Activated CD8-positive, alpha-beta memory T cell treated with anti-CD3 and anti-CD28 coated beads for 1 hour (primary cell): ENCODE measurements at places on chromosomes 3 and 15.

DNA sequence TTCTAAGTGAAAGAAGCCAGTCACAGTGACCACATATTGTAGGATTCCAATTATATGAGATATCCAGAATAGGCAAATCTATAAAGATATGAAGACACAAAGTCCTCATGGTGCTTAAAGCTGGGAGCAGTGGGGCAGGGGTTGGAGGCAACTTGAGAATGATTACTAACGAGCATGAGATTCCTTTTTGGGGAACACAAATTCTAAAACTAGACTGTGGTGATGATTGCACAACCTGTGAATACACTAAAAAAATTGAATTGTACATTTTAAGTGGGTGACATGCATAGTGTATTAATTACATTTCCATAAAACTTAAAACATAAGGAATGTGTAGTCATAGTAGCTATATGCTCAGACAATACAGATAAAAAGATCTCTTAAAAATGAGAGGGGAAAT lies 103.2 kb downstream of the DPH6 start:
- DNase-seq: no peak

GRCh38 chr3:115086344-115086743 lies 60.7 kb downstream of the ZBTB20 start:
- no peak for DNase-seq

DNA sequence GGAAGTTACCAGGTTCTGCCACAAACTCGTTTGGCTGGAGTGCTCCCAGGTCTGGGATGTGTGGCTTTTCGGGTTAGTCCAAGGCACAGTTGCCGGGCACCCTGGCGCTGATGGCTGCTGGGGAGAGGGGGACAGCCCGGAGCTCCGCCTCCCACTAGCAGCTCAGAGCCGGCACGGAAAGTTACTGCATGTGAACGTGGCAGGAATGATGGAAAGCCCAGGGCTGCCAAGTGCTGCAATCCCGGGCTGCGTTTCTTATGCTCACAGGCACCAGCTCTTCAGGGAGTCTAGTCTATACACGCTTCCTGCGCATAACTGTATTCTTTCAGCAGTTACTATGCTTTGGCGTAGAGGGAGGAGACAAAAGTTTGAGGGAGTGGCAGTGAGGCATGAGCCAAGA lies 141.8 kb upstream of the ICE2 start:
- DNase-seq: no peak

DNA sequence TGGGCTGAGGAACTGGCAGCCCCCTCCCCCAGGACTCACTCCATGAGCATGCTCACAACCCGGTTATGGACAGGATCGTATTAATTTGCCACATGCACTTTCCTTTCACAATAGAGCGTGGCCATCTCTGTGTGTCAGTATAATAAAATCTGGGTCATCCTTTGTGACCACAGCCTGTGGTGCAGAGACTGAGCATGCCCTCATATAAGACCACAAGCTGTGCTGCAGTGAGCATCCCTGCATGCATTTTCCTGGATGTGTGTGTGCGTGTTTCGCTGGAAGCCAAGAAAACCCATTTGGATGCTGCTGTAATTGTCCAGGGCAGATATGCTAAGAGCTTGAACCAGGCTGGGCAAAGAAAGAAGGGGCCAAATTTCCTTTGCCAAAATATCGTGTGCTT lies 39.7 kb downstream of the CYP11A1 start:
- no peak for DNase-seq

GRCh38 chr3:19595884-19596283 lies 338.1 kb downstream of the EFHB start:
- no peak for DNase-seq

DNA sequence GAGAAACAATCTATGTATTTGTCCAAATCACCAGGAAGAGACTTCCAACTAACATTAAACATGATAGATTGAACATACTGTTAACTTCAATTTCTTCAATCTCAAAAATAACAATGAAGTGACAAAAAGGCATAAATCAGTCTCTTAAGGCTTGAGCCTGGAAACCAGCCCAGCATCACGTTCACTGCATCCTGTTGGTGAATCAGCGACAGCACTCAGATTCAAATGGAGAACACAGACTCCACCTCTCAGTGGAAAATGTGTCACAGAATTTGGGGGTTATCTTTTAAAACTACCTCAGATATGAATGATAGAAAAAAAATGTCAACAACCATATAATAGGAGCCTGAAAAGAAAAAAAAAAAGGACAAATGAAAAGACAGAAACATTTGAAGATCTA lies 212.0 kb downstream of the MINAR1 start:
- no peak for DNase-seq

- no peak for DNase-seq
These were observed 34.3 kb downstream of the IRAK2 start for GRCh38 chr3:10198761-10199649.

- no peak for DNase-seq
These were observed 40.7 kb downstream of the SERPINI1 start for GRCh38 chr3:167776066-167776685.

- no peak for DNase-seq
These were observed 68.9 kb downstream of the ST8SIA2 start for GRCh38 chr15:92462424-92463125.

DNA sequence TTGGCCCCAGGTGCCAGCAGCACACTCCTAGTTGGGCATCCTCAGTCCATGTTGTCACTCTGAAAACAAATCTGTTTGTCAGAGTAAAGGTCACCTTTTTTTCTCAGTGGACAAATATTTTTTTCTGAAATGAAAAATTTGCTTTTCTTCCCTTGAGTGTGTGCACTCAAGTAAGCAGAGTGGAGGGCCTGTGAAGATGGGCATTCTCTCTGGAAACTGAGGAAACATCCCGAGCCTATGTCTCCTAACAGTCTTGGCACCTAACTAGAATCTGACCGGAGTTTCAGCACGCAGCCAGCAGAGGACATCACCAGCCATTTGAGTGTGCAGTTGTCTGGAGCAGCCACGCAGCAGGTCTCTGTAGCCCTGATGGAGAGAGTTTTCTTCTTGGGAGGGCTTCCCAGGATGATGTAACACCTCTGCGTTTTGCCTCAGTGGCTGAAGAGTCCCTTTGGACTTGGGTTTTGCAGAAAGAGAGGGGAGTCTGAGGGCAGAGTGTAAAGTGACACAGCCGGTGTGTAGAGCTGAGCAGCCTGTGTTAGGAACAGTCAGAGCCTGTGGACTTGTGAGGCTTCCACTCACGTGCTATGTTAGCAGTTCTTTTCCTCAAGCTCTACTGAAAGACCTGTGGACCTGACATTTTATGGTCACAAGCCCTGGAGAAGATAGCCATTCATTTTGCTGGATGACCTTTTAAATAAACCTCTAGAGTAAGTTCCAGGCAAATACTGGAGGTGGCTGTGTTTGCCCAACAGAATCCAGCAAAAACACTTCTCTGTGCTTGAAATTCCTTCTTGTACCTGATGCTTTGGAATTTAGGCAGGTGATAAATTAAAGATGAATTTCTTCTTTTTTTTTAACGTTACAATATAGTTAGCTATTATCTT lies 51.6 kb downstream of the ABHD2 start:
- no peak for DNase-seq

GRCh38 chr15:92451225-92451825 lies 57.6 kb downstream of the ST8SIA2 start:
- DNase-seq: no peak

DNA sequence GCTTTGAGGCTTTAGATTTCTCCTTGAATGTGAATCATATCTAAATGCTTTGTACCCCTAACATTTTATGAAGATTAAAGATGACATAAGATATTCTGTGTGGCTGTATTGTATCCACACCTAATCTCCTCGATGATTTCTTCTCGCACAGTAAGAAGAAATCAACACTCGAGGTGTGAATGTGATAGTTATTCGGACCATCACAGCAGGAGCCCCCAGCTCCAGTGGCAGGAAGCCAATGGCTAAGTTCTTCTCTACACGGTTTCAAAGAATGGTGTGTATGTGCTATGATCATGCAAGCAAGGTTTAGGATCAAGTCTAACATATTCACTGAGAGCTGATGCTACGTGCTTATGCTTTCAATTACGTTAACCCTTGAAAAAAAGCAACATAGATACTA lies 271.0 kb downstream of the SUCLG2 start:
- DNase-seq: no peak

DNA sequence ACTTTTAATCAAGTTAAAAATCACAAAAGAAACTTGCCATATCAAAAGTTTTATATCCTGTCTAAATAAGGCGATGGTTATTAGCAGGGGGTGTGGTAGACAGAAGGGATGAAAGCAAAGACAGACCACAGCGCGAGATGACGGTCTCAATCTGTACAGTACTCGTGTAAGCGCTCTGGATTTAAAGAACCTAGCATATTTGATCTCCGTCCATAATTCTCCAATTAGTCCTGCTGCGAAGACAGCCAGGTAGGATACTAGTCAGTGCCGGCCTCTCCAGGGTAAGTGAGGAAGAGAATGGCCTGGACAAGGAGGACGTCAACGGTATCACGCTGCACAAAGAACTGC lies 701 bp downstream of the SGO1 start:
- no peak for DNase-seq

- DNase-seq: no peak
These were observed 462.2 kb downstream of the NSUN3 start for GRCh38 chr3:94525043-94525442.

DNA sequence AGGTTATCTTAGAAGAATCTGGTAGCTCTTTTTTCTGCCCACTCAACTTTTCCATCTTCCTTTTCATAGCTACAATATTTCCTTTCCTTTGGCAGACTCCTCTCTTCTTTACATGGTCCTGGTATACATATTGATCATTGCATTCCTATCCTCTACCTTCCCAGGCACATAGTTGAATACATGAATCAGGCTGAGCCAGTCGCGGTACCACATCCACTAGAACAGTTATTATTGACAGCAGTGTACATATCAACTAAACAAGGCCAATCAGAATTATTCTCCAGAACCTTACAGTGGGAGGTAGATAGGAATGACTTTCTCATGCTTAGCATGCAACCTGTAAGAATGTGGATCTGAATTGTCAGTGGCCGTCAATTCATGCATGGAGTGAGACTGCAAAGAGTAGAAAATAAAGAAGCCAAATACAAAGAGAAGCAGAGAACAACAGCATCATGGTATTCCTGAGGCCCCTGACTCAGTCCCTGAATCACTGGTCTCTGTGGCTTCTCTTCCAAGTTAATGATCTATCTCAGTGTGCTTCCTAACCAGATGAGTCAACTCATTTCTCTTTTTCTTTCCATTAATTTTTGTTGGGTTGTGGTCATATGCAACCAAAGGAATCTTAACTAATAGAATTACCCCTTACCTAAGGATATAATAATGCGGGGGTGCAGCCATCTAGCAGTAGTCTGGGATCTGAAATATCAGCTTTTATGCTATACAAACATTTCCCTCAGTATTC lies 60.9 kb upstream of the DCBLD2 start:
- no peak for DNase-seq

DNA sequence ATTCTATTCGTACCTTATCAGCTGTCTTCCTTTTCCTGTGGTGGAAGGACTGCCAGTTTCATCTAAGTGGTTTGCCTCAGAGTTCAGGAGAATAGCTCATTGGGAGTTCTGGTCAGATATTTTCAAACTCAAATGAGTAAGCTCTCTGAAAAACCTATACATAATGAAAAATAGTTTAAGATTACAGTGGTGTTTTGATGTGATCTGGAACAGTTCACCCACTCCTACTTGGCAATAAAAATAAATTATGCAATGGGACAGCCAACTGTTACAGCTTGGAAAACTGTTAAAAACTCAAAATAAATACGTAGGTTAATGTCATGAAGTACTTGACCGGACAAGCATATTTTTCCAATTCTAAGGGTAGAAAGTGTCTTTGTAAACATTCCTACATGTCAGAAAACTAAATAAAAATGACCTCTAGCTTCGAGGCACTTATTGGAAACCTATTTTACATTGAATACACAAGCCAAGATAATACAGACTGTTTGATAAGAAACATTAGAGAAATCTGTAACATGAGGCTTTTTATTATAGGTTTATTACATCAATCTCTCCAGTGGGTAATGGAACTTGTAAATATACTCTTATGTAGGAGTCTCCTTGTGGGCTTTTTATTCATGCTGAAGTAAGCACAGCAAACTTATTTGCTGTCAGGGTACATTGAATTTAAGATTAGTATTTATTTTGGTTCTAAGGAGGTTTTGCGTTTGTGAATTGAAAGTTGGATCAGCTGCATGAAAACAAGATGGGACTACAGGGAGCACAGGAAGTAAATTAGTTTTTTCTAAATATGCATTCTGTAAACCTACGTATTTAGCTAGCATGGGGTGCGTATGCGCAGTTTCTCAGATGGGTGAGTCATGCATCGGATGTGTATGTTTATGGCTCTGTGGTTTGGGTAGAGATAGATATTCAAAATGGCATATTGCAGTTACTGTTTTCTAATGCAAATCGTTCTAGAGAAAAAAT lies 453.1 kb downstream of the IL5RA start:
- DNase-seq: no peak

DNA sequence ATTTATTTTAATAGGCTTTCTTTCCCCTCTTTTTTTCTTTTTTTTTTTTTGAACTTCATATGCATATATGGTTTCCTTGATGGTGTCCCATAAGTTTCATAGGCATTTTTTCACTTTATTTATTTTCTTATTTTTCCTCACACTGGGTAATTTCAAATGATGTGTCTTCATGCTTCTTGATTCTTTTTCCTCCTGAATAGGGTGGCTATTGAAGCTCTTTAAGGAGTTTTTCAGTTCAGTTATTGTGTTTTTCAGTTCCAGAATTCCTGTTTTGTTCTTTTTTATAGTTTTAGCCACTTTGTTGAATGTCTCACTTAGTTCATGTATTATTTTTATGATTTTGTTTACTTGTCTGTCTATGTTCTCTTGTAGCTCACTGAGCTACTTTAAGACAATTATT lies 273.2 kb downstream of the NFKBIZ start:
- DNase-seq: no peak

GRCh38 chr3:56795829-56796185 lies 5.9 kb downstream of the ARHGEF3 start:
- DNase-seq: no peak

- DNase-seq: no peak
These were observed 6.2 kb upstream of the ZNF280D start for GRCh38 chr15:56739474-56739873.

DNA sequence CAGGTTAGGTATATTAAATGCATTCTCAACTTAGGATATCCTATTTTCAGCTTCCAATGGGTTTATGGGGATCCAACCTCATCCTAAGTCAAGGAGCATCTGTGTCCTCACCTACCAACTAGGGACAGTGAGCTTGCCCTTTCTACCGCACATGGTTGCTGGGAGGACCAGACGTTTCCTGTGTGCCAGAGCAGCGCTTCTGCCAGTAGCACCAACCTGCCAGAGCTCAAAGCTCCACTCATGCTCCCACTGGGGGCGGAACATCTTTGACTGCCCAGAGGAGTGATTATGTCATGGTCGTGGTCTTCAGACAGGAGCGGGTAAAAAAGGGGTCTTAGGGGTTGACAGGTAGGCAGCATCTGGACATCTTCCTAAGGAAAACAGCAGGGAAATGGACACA lies 24.7 kb downstream of the XPC start:
- no peak for DNase-seq

DNA sequence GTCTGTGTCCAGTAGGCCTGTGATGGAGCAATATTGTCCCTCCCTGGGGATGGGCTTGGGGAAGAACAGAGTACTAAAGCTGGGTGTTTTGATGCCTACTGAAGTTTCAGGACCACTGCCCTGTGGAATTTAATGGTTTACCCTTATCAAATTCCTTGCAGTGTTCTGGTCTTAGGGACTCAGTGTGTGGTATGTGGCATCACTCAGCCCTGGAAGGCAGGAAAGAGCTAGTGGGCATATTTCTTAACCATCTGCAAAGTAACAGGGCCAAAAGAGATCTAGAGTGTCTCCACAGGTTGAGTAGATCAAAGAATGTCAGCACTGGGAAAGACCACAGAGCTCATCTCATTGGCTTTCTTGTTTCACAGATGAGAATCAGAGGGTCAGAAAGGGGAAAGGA lies 11.8 kb upstream of the SCN10A start:
- no peak for DNase-seq
